ENCODE measurements at places on chromosomes 16 and 17.

GRCh38 chr17:44522883-44523671 lies 19.9 kb upstream of the GPATCH8 start:
- DNase-seq = peak; percentile 80

- no peak for DNase-seq
Observed at GRCh38 chr16:55663765-55664677, 8.2 kb downstream of the SLC6A2 start.

- no peak for DNase-seq
Observed at GRCh38 chr16:57289391-57290257, 5.2 kb upstream of the PLLP start.

DNA sequence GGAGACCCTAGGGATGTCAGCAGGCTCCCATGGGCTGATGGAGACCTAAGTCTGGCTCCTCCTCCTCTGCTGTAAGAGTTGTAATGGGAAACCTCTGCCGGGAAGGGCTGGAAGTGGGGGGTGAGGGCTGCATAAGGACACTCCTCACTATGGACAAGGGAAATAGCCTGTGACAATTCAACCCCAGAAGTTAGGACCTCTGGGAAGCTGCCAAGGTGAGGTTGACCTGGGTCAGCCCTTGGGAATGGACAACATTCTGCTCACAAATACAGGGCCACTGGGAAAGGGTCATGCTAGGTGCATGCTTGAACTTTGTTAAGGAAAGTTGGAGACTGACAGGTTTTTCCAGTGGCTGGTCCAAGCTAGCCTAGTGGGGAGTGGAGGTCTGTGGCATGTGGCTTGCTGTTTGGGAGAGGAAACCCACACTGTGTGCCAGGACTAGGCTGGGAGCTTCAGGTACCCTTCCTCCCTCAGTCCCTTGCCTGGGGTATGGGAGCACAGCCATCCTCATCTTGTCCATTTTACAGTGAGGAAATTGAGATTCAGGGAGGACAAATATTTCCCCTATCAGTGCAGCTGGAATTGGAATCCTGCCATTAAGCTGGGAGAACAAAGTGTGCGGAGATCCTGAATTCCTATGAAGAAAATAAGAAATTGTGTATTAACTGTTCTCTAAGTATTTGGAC lies 190.4 kb downstream of the SALL1 start:
- no peak for DNase-seq

GRCh38 chr17:29682054-29682453 lies 59.3 kb upstream of the CORO6 start:
- peak; percentile 97 for DNase-seq

GRCh38 chr17:56313201-56313600 lies 159.9 kb downstream of the ANKFN1 start:
- DNase-seq = peak; percentile 77

DNA sequence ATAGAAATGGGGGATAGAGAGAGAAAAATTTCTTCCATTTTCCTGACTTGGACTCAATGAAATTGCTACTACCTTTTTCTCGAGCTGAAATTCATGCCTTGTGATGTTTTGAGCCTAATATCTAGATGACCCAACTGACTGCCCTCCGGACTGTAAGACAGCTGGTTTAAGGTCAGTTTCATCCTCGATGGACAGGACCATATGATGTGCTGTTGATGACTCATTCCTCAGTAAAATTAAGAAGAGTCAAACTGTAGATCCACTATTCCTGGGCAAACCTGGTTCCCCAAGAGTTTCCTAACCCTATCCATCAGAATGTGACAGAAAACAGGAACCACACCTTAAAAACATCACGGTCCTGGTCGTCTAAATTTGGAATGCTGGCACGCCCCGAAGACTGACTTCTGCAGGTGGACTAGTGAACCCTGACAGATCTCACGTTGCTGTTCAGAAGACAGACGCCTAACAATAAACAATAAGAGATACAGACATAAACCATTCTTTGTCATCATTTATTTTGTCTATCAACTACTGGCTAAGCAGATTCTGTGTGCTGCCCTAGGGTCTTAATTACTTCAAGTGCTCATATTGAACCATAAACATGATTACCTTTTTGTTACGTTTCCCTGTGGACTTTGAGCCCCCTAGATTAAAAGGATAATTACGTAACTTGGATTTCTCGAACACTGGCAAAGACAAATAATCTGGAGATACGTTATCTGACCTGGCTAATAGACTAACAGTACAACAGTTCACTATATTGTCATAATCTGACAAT lies 45.1 kb upstream of the NOS2 start:
- no peak for DNase-seq

DNA sequence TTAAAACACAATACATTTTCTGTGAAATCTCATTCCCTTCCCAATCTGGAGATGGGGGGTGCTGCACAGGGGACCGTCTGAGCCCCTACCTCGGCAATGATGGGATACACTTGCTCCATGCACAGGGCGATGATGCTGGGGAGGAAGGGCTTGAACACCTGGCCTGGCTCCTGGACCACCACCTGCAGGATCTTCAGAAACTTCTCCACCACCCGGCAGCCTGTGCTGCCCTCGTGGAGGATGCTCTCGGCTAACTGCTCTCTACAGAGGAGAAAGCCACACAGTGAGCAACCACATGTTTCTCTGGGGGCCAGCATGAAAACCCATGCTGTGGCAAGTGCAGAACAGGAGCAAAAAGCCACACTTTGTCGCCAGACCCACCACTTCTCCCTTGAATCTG lies 42.4 kb upstream of the GSG1L start:
- no peak for DNase-seq

DNA sequence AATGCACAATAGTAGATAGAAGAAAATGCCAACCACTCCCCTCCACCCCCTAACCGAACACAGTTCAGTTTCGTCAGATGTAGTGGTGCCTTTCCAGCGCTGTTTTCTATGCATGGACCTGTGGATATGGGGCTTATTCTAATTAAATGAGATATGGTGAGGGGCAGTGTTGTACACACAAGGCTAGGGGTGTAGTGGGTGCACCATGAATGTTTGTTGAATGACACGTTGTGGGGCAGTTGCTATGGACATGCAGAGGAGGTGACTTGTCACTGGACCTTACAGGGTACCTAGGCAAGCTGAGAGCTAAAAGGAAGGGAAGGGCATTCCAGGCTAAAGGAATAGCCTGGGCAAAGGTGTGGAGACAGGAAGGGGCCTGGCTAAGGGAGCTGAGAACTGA lies 3.4 kb downstream of the PDK2 start:
- no peak for DNase-seq

DNA sequence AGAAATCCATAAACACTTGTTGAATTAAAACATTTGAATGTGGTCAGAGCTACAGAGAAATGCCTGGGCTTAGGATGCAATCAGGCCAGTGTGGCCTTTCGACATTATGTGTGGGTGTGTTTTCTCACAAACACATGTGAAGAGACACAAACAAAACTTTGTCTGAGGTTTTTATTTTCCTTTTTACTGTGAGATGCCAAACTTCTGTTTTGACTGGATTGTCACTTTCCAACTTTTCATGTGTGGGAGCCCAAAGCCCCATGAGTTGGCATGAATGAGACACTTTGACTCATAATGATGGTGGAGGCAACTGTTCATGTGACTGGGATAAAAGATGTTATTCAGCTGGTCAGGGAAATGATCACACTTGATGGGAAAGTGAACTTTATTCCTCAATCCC lies 71.9 kb upstream of the GAS7 start:
- no peak for DNase-seq

DNA sequence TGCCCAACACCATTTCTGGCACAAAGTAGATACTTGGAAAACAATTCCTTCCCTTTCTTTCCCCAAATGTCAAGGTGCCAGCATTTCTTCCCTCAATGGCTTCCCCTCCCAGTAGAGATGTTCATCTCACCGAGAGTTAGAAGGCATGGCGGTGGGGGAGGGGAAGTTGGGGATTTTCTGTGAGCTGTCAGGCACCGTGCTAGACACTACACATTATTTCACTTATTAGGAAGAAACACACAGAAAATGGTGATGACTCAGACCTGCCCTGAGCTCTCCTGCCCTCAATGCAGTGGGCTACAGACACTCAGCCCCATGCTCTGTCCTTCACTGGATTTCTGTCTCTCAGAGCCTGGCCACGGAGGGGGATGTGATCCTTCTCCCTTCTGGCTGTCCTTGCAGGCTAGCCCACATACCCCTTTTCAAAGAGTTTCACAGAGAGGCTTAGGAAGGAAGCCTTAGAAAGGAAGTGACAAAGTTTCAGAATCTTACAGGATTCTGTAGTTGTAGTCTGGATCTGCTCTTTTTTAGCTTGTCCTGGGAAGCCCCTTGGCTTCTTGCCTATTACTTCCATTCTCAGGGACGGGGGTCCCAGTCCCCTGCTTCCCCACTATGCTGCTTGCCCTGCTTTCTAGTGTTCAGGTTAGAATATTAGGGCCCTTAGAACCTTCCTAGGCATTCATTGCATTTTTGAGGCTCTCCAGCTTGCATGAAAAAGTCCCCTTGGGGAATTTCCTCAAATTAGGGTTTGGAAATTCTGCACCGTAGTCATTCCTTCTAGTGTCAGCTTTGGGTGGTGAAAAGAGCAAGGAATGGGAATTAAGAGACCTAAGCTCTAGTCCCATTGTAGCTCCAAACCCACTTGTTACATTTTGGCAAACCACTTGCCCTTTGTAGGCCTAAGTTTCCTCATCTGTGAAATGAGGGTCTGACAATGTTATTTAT lies 12.2 kb upstream of the CCL5 start:
- DNase-seq = no peak

DNA sequence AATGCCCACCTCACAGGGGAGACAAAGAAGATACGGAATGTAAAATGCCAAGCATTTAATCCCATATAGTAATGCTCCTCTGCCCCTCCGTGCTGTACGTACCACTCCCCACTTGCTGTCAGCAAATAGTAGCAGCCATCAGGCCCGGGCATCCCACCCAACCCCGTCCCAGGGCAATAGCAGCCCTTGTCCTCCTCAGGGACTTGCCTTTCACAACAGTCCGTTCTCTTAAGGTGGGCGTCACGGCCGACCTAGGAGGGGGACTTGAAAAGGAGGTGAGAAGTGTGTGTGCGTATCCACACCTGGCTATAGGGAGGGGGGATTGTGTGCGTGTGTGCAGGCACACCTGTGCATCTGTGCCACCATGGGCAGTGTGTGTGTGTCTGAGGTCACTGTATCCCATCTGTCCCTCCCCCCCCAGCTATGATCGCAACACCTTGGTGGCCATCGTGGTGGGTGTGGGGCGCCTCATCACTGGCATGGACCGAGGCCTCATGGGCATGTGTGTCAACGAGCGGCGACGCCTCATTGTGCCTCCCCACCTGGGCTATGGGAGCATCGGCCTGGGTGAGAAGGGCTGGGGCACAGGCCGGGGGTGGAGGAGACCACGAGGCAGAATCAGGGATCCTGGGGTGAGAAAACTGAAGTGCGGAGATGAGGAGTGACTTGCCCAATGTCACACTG lies 4.0 kb downstream of the FKBP10 start:
- no peak for DNase-seq

DNA sequence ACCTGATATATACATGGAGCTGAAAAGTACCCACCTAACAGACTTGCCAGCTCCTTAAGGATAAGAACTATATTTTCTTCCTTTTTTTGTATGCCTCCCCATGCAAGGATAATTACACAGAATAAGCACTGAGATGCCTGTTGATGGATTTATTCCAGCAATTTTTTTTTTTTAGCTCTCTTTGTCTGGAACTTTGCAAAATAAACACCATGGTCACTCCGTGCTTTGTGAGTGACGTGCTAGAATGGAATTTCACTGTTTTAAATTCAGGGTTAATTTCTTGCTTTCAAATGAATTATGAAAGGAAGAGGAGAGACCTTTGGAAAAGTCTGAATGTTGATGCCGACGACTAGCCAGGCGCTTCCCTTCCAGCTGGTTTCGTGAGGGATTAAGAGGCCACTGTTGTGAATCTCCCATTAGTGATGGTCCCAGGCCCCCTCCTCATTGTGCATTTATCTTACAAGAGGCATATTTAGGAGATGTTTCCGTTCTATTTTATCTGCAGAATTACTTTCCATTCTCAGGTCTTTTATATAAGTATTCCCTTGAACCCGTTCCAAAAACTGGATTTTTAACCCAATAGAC lies 529.1 kb downstream of the WWOX start:
- DNase-seq = no peak

GRCh38 chr17:77400445-77400870 lies 259.7 kb downstream of the SEC14L1 start:
- DNase-seq = peak; percentile 90

GRCh38 chr16:20674684-20675487 lies 22.6 kb downstream of the ACSM1 start:
- no peak for DNase-seq

DNA sequence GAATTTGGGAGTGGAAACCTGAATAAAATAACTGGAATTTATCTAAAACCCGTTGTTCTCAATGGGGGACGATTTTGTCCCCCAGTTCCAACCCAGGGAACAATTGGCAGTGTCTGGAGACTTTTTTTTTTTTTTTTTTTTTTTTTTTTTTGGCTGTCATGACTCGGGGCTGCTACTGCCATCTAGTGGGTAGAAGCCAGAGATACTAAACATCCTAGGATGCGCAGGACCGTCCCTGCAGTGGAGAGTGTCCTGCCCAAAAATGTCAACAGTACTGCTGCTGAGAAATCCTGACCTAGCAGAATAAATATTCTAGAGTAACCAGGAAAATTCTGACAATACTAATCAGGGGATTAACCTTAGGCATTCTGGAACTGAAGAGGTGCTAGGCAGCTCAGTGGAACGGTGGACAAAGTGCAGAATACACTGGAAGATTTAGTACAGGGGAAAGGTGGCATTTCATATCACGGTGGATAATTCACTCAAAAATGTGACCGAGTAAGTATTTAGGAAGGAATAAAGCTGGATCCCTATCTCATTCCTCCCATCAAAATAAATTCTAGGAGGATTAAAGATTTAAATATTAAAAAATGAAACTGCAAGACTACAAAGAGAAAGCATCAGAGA lies 107.6 kb downstream of the SPECC1 start:
- peak; percentile 7 for DNase-seq

DNA sequence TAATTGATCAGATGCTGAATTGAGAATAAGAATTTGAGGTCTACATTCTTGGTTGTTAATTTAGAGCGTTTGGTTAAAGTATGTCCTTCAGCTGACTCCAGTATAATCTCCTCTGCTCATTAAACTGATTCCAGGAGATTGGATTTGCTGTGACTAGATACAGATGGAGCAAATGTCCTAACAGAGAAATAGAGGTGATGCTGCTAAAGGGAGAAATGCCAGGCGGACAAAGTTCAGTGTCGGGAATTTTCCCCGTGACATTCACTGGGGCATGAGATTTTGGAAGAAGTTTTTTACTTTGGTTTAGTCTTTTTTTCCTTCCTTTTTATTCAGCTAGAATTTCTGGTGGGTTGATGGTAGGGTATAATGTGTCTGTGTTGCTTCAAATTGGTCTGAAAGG lies 19.0 kb downstream of the PRKAR1A start:
- no peak for DNase-seq

DNA sequence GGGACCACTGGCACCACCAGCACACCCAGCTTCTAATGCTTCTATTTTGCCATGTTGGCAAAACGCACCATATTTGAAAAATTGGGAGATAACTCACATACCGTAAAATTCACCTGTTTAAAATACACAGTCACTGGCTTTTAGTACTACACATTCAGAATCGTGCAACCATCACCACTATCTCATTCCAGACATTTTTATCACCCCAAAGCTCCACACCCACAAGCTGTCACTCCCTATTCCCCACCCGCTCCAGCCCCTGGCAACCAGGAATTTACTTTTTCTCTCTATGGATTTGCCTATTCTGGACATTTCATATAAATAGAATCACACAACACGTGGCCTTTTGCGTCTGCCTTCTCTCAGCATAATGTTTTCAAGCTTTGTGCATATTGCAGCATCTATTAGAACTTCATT lies 25.0 kb downstream of the PPL start:
- no peak for DNase-seq

GRCh38 chr17:28290703-28291102 lies 28.3 kb upstream of the TMEM97 start:
- DNase-seq = no peak

GRCh38 chr16:12569061-12569460 lies 234.6 kb downstream of the CPPED1 start:
- no peak for DNase-seq
